Stimulated activated CD4-positive, alpha-beta T cell treated with anti-CD3 and anti-CD28 coated beads, Interleukin-4, amount 100 ng/mL, for 4 hours (primary cell): ENCODE measurements at places on chromosomes 7 and 10.

DNA sequence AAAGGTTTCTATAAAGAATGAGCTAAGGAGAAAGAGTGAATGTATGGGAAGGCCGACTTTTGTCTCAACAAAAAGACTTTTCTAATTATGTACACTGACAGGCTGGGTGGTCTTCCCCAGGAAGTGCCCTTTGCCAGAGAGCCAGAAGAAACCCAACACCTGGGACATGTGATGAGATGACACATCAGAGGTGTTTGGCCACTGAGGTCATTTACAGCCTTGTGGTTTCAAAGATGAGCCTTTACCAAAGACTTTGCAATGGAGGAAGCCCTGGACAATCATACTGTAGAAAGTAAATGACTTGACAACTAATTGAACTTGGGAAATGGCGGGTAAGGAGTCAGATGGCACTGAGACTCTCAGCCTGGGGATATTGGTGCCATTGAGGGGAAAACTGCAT is 3.4 kb upstream of the NRG3 start:
- no peak for DNase-seq

- no peak for DNase-seq
These were observed 1.8 kb downstream of the KIAA1549 start for GRCh38 chr7:138979226-138979979.

DNA sequence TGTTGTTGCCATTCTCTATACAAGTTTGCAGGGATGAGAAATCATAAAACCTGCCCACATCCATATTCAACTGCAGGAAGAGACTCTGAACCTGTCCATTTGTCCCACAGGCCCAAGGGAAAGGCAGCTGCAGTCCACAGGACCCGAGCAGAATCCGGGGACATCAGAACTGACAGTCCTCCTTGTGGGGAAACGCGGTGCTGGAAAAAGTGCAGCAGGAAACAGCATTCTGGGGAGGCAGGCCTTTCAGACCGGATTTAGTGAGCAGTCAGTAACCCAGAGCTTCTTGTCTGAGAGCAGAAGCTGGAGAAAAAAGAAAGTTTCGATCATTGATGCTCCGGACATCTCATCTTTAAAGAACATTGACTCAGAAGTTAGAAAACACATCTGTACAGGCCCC is 23.5 kb downstream of the GIMAP8 start:
- DNase-seq: no peak

DNA sequence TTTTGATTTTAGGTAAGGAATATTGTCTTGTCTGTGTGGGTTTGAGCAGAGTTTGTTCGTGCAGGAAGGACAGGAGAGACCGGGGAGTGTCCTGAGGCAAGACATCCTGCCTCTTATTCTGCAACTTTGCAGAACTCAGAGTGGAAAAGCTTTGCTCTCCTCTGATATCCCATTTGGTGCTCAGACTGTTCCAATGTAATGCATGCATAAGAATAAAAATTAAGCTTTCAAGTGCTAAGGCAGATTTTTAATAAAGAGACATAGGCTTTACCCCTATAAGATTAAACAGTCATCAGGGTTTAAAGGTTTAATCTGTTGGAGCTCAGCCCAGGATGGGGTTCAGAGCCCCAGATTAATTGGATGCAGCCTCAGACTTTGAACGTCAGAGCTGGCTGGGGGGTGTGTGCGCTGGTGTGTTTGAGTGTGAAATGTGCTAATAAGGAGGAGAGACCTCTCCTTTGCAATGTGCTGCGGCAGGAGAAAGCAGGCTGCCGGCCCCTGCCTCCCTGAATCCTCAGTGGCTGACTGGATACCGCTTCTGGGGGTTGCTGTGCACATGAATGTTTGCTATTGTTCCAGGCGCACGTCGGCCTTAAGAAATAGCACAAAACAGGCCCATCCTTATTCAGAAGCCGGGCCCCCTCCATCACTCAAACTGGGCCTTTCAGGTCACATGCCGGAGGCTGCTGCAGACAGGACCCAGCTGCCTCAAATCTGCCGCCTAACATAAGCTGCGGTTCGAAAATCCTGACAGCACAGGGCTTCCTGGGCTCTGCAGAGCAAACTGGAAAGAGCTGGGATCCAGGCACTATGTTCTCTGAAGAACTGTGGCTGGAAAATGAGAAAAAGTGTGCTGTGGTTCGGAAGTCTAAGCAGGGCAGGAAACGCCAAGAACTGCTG is 84.1 kb upstream of the PRR15 start:
- no peak for DNase-seq

- no peak for DNase-seq
These were observed 77.9 kb upstream of the ADO start for GRCh38 chr10:62726638-62727037.

- no peak for DNase-seq
These were observed 57.1 kb downstream of the AOAH start for GRCh38 chr7:36667007-36667745.

DNA sequence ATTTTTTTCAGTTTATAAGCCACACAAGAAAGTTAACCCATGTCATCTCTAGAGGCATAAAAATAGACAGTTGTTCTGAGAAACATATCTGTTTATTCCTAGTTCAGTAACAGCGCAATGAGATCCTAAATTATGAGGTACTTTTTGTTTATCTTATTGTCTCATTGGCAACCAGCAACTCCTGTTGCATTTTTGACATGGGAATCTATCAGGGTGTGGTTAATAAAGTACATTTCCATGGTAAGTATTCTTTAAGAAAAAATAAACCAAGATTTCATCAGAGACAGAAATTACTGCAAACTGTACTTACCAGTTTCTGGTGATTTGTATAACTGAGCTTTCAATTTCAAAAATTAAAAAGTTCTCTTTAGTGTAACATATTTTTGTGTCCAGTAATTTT is 9.0 kb downstream of the FAS start:
- no peak for DNase-seq

GRCh38 chr10:86062198-86062550 is 304.4 kb downstream of the GRID1 start:
- DNase-seq: no peak

DNA sequence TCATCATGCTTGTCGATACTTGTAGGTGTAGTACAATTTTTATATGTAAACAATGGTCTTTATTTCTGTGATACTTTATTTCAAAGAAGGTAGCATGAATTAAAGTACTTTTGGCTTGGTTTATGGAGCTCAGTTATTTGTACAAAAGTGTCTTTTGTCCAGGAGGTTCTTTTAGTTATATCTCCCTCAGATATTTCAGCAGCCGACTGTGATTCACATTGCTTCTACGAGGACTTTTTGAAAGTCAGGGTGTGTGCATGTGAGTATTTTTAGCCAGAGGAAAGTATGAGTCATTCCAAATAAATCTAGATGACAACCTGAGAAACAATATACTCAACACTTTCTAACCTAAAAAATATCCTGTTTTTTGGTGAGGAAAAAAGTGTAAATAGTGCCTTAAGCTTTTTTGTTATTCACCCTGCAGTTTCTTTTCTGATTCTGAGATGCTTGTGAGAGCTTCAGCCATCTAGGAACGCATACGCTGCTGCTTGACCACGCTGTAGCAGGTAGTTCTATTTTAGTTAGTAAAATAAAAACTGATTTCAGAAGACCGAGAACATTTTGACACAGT is 595 bp upstream of the SUN1 start:
- DNase-seq: no peak

DNA sequence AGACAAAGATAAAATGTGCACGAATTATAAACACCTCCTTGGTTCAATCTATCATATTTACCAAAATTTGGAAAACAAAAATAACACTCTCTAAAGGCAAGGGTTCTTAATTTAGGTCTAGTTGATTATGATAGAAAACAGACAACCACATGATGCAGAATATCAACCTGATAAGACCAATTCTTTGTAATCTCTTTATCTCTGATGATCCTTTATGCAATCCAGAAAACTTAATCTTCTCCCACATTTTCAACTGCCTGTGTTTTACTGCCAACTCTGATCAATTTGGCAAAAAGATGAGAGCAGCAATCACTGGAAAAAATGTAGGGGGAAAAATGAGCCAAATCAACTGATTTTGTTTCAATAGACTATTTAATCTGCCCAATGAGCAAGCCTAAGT is 148.5 kb downstream of the LRRN3 start:
- DNase-seq: no peak

GRCh38 chr7:176786-177459 is 15.4 kb upstream of the FAM20C start:
- DNase-seq: no peak

DNA sequence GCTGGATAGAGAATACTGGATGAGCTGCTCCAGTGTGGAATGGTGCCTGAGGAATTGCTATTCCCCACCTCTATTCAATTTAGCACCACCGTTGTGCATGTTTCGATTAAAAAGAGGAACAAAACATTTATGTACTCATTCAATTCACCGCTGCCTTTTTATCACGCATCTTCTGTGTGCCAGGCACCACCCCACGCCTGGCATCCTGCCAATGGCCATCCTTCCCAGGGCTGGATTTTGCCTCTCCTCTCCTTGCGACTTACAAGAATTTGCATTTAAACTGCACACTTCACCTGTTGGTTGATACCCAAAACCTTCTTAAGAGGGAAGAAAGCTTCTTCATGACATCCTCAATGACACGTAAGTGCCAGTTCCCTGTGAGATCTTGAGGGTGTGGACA is 110.2 kb upstream of the DPP6 start:
- DNase-seq: no peak

DNA sequence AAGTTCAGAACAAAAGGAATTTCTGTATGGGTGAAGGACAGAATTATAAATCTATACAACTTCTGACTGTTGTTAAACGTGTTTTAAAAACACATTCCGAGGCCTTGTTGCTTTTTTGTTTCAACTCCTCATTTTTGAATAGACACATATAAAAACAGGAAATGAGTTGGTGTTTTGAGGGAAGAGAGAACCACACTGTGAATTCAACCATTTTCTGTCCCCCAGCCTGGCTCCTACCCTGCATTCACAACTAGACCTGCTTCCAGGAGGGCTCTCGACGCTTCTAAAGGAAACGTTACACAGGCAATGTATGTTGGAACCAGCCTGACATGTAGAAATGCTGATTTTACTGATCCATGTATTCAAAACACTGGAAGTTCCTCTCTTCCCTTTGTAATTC is 76.5 kb downstream of the OR13A1 start:
- no peak for DNase-seq

DNA sequence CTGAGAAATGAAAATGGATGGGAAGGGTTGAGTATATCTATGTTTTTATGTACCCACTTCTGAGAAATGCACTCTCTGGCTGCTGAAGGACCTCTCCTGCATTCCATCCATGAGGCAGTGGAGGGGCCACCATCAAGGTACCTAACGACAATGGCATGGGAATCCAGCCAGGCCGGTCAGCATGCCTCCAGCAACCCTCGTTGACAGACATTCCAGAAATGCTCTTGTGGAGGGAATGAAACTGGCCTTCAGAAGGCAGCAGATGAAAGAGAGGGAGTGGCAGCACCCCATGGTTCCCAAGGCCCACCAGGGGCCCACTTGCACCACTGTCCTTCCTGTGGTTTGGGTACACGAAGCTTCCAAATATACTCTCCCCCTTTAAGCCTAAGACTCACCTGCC is 269.0 kb downstream of the ARHGAP12 start:
- no peak for DNase-seq

GRCh38 chr7:135845415-135846075 is 96.9 kb upstream of the FAM180A start:
- DNase-seq: no peak

DNA sequence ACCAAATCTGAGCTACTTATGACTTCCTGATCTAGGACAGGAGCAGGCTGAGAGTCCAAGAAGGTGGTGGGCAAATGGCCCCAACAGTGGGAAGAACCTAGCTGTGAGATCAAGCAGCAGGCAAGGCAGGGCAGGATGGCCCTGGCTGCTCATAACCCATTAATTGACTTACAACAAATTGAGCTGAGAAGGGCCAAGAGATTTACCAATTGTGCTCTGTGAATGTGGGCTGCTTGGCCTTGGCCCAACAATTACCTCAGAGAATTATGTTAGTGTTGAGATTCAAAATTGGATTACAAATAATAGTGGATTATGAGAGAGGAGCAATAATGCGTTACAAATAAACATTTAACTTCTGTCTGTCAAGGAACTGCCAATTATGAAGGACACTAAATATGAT is 956.5 kb downstream of the KCNMA1 start:
- DNase-seq: no peak

- DNase-seq: no peak
These were observed 105.6 kb upstream of the RNF32 start for GRCh38 chr7:156534925-156535324.

DNA sequence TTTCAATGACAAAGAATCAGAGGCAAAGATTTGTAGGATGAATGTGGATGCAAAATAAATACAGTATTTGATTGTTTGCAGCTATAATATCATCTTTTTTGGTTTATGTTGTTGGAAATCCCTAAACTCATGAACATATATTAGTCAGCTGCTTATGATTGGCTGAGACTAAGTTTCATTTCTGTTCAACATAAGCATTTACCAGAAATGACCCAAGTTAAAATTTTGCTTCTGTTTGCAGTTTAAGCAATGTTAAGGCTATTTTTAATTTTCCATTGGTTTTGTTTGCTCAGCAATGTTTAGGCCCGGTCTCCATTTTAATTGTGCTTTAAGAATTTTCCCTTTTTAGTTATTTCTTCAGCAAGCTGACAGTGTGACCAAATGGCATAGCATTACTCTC is 22.0 kb downstream of the GIMAP6 start:
- no peak for DNase-seq

- peak; percentile 44 for DNase-seq
These were observed 860 bp downstream of the ZEB1 start for GRCh38 chr10:31319602-31320549.

- no peak for DNase-seq
These were observed 19.1 kb upstream of the GALNT11 start for GRCh38 chr7:152006336-152006735.

DNA sequence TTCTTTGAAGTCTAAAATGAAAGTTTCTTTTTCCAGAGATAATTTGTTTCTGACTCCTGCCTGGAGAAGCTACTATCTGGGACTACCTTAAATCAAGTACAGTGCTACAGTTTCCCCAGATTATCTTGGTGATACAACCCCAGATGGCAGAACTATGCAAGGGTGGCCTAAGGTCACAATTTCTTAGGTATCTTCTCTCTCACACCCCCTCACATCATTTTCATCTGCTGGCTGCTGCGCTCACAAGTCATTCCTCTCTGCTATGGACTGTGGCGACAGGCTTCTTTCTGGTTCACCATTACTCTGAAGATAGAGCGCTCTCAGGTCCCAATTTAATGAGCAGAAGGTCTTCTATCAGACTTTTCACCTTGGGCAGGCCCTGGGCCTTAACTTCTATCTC is 9.1 kb upstream of the PRPS1L1 start:
- DNase-seq: no peak

DNA sequence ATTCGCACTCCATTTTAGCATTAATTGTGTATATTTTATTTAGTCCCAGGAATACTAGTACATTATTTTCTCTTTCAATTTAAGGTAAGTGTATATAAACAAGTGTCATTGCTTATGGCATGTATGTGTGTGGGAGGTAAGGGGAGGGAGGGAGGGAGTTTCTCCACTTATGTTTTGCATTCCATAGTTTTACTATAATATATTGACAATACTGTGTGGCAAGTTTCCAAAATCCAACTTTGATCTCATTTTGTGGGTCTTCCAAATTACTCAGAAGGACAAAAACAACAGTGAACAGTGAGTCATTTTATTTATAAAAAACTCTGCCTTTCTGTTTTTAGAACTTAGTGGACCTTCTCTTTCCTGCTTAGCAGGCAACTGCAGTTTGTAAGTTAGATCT is 102.3 kb upstream of the SEMA3E start:
- DNase-seq: no peak

DNA sequence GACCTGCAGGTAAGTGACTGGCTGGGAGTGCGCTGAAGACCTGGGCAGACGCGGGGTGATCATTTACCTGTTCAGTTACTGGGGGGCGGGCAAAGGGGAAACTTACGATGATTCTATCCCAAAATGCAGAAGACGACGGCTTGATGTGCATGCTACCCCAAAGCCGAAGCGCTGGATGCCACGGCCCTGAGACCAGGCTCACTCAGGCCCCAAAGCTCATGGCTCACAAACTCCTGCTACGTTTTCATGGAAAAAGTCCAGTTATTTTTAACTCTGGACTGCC is 200.6 kb downstream of the DIP2C start:
- DNase-seq: no peak
